ENCODE measurements at places on chromosomes 11 and 22.

DNA sequence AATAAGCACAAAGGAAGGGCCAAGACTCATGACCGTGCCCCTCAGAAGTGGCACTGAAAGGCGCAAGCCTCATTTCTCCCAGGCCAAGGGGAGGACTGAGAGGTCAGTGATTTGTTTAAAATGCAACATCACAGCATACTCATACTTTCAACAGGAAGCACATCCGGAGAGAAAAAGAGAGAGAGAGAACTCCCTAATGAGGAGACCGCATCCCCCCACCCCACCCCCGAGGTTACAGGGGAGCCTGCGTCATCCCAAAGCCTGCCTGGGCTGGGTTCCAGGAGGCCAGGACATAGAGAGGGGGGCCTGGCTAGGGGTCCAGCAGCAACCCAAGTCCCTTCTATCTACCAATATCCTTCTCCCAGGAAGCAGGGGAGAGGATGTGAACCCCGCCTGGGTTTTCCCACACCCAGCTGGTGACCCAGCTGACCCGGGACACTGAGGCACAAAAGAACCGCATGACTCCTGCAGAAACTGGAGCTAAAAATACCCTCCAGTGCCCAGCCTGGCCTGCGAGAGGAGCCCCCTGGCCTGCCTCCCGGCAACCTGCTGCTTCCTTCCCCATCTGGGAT lies 3.8 kb downstream of the CSNK1E start:
- peak; percentile 87 for DNase-seq

DNA sequence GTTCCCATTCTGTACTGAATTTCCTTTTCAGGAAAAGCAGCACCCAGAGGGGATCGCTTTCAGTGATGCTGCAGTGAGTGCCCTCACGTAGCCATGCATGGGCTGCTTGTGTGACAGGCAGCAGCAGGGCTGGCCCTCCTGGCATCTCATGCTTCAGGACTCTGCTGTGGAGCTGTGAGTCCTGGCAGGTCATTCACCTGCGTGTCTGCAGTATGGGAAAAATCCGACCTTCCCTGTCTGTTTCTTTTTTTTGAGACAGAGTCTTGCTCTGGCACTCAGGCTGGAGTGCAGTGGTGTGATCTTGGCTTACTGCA lies 13.4 kb downstream of the GLB1L2 start:
- DNase-seq = no peak

DNA sequence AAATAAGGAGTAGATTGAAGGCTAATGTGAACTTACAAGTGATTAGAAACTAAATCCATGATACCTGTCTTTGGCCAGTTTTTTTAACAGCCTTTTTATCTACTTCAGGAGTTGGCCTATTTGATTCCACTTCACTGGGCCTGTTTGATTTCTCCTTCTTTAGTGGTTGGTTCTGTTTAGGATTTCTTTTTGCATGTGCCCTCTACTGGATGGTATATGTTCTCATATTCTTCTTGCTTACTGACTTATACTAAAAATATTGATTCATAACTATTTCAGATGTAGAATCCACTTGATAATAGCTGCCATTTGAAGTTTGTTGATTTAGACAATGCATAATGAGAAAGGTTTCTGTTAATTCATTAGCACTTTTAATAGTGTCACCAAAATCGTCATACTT lies 53.9 kb downstream of the USP47 start:
- peak; percentile 5 for DNase-seq

DNA sequence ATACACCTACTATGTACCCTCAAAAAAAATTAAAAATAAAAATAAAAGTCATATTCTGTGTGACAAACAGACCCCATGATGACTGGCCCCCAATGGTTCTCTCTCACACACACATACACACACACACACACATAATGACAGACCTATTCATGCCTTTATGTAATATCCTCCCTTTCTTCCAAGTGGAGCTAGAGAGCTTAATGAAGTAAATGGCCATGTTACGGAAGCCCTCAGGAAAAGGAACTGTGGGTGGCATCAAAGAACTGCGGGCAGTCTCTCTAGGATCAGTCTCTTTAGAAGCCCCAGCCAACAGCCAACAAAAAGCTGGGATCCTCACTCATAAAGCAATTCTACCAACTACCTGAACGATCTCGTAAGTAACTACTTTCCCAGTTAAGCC lies 125.5 kb downstream of the SIK3 start:
- DNase-seq = no peak

Measured in fibroblast of skin of scalp (primary cell).